Activated CD4-positive, CD25-positive, alpha-beta regulatory T cell treated with anti-CD3 and anti-CD28 coated beads, Interleukin-2, amount 50 U/mL, for 72 hours (primary cell): ENCODE measurements at places on chromosomes 16 and 17.

- DNase-seq: no peak
Measured at GRCh38 chr17:42016411-42016831, 818 bp downstream of the DNAJC7 start.

DNA sequence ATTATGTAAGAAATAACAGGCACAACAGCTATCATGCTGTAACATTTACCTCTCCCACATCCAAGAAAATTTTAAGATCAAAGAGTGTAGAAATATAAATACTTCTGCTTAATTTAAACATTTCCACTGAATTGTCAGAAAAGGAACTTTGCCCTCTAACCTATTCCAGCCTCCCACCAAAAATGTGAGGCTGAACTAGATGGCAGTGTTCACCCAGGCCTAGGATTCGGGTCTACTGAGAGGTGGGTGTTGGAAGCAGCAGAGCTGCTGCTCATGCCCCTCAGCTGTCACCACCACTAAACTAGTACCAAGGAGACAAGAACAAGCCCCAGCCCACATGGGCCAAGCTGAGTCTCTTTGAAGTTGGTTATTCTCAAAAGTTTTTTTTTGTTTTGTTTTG is 11.3 kb downstream of the CIAPIN1 start:
- no peak for DNase-seq

- peak; percentile 99 for DNase-seq
Measured at GRCh38 chr16:56964243-56965148, 2.7 kb downstream of the CETP start.

DNA sequence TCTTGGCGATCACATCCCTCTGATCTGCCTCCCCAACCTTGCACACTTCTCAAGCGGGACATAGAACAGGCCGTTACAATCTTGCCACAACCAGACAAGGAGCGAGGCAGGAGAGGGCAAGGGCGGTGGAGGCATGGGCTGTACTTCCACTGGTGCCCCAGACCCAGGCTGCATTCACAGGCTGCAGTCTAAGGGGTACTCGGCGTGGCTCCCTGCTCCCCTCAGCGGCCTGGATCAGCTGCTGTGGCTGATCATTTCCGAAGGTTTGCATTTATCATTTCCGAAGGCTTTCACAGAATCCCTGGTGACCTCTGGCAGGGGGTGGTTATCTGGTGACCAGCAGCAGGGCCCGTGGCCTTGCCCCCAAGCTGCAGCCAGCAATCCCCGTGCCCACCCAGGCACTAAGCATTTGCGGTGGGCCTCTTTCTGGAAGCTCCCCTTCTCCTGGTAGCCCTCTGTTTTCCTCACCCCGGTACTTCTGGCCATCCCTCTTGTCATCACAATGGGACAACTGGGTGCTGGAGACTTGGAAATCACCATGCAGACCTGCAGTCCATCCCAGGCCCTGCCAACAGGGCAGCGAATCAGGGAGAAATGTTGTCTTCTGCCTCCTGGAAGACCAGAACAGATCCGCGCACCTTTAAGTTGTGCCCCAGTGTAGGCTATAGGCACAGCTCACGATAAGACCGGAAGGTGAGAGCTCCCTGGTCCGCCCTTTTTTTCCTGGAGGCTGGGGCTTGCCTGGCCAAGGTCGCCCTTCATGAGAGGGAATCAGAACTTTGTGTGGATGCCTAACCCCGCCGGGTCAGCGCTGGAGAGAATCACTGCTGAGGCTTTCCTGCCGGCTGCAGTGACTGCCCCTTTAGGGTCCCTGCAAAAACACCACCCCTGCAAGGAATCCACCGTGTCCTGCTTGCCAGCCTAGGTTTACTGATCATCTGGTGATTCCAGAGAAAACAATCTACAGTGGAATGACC is 1739.1 kb downstream of the TP53TG3F start:
- DNase-seq: no peak

DNA sequence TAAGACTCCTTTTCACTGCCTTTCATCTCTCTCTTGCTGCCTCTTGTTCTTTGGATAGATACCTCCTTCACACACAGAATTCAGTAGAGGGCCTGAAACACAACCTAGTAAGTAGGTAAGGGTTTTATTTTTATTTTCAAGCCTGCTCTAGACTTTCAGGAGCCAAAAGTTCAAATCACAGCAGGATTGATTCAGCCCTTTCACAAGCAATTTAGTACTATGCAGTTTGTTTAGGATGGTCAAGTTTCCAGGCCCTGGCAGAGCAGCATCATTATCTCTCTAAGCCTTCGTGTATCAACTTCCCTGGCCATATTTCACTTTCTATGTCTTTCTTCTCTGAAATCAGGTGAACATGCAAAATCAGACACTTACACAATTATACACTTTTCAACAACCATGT is 148.8 kb upstream of the CORO6 start:
- no peak for DNase-seq

GRCh38 chr17:16189791-16190348 is 25.5 kb downstream of the NCOR1 start:
- no peak for DNase-seq

DNA sequence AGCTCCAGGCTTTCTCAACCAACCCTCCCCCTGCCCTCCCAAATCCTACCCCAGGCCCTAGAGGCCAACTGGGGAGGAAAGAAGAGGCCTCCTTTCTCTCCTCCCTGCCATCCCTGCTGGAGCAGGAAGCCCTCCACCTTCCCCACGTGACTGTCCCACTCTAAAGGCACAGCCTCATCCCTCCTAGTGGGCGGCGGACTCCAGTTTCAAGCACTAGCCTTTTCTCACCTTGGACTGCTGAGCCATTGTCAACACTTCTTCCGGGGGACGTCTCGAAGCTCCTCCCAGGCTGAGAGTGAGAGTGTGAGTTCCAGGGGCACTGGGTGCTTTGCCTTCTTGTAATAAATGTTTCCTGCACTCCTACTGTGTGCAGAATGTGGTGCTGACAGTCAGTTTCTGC is 21.4 kb upstream of the IRX6 start:
- DNase-seq: no peak

DNA sequence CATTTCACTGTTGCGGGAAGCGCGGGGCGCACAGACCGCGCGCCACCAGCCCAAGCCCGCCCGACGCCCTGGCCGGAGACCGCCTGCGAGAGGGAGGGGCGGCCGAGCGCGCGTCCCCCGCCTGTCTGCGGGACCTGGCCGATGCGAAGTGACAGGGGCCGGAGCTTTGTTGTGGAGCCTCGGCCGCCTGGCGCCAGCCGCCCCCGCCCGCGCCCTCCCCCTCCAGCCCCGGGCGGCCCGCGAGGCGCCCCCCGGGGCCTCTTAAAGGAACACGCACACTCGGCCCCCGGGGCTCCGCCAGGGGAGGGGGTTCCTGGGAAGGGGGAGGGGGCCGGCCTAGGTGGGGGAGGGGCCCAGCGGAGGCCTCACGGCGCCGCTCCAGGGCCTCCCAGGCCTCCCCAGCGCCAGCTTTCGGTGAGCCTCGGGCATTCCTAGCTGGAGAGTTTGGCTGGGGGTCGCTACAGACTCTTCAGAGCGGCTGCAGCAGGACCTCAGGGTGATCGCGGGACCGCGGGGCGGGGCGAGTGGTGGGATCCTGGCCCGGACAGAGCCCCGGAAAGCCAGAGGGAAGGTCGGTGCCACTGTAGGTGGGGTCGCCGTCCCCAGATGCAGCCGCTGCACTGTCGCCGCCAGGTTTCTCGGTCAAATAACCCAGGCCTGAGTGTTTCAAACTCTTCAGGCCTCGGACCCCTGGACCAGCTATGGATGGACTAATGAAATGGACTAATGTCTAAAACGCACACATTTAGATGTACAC is 2.4 kb upstream of the TBX2 start:
- DNase-seq: no peak

DNA sequence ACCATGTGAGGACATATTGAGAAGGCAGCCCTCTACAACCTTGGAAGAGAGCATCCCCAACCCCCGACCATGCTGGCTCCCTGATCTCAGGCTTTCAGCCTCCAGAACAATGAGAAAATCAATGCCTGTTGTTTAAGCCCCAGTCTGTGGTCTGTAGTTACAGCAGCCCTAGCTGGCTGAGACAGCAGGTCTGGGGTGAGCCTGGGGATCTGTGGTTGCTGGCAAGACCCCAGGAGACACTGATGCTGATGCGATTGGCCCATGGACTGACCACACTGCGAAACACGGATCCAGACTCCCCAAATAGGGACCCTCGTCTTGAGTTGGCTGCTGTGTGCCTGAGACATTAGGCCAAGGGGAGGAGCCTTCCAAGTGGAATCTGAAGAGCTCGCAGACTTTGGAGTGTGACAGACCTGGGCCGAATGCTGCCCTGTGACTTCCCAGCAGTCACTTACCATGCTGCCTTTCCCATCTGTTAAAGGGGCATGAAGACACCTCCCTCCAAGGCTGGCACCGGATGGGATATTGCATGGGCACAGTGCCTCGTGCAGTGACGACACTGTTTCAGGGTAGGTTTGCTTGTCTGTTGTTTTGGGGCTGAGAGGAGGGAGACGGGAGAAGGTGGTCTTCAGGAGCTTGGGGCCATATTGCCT is 147.8 kb upstream of the RPL38 start:
- no peak for DNase-seq

- DNase-seq: no peak
Measured at GRCh38 chr16:1441391-1441829, 2.9 kb downstream of the CCDC154 start.

DNA sequence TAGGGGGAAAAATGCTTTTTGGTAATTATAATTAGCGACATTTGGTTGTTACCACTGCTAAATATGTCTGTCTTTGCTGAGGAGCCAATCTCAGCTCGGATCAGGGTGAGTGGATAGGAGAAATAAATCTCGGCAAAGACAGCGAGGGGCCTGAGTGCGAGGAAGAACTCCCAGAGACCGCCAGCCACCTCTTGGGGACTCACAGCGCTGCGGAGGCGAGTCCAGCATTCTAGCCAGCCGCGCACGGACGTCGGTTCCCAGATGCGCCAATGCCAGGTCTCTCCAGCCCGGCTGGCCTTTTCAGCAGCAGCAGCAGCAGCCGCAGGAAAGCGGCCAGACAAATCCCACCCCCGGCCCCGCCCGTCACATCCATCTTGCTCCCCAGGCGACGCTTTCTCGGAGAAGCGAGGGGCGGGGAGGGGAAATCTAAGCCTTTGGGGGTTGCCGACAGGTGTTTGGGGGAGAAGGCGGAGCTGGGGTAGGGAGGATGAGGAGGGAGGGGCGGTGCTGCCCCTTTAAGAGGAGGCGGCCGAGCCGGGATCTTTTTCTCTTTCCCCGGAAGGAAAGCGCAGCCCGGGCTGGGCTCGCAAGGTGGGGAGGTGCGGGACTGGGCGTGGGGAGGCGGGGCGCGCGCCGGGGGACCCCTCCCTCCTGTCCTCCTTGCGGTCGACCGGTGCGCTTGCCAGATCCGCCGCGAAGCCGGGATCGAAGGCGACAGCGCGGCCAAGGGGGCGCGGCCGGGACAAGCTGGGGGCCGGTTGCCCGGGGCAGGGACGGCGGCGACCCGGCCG is at the start of gene ITGA3:
Gene ITGA3, plus strand, starts transcription at position 685 of the 791 bp plus-strand sequence. CDS start 330 bp downstream, outside the sequence.
- DNase-seq: peak; percentile 57

DNA sequence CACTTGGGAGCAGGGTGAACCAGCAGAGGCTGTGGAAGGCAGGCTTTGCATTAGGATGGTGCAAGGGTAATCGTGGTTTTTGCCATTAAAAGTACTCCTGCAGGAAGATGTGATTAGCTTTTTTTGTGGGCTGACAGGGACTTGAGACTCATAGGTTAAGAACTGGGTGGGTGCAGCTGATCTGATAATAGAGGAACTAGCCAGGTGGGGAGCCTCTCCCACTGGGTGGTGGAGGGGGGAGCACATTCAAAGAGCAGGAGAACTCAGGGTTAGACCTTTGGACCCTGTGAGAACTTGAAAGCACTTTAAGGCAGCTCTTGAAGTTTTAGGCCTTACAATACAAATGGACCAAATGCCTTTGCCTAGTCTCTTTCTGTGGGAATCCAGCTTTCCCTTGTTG is 32.4 kb downstream of the CCL4 start:
- no peak for DNase-seq

DNA sequence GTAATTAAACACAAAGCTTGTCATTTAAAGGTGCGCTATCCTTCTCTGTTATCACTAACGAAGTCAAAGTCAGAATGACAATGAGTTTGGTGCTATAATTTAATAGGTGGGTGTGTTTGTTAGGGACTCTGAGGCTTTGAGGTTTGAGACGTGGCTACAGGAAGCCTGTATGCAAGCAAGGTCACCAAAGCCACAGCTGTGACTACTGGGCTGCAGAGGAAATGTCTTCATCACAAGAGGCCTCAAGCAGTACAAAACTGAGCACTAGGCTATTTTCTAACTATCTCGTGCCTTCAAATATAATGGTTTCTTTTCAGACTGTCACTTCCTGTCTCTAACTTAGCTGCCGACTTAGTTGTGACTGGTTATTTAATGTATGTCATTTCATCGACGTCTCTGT is 141.2 kb downstream of the AATF start:
- no peak for DNase-seq

- DNase-seq: no peak
Measured at GRCh38 chr17:73803964-73804435, 159.8 kb upstream of the SDK2 start.
